ENCODE measurements at places on chromosomes 3 and 15.
A peak's percentile ranks its signal among the peaks of the same experiment; 100 is the strongest.

- DNase-seq = no peak
Observed at GRCh38 chr3:49607105-49607591, 52.9 kb downstream of the BSN start.

DNA sequence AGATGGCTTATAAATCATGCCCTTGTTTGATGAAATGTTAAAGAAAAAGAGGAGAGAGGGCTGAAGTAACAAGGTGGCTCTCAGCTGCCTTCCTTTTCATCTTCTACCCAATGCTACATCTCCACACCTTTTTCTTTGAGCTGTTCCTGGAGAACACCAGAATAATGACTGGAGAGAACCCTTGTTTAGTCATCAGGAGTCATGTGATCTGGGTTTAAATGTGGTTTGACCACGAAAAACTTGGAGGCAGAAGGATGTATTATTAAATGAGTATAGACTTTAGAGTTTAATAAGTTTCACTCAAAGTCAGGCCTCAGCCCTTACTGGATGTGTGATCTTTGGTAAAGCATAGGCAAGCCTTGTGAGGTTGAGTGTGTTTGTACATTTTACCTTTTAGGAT is 230.3 kb upstream of the TBL1XR1 start:
- DNase-seq = peak; percentile 57

DNA sequence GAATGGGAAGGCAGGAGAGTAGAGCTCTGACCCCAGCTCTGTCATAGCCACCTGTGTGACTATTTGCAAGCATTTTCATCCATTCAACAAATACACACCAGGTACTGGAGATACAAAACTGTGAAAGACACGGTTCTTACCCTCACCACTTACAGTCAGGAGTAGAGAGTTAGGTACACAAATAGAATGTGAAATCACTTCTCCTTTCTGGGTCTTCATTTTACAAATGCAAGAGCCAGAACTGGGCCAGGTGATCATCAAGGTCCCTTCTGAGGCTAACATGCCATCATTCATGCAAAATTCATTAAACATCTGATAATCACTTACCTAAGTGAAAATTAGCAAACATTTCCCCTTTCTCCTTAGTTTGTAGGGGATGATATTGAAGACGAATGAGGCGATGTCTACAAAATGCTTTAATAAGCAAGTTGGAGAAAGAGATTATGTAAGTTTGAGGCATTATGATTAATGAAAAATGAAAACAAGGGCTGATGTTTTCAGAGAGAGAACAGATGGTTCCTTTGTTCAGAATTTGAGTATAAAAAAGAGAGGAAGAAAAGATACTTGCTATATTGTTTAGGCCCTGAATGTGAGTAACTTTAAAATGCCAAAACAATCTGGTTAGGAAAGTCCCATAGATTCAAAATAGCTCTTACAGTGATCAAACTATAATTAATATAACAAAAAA is 88.6 kb downstream of the LPP start:
- DNase-seq = no peak

- peak; percentile 87 for DNase-seq
Observed at GRCh38 chr3:23991683-23992628, 46.9 kb downstream of the NR1D2 start.

GRCh38 chr15:27114473-27114872 is 143.5 kb downstream of the GABRG3 start:
- DNase-seq = no peak

DNA sequence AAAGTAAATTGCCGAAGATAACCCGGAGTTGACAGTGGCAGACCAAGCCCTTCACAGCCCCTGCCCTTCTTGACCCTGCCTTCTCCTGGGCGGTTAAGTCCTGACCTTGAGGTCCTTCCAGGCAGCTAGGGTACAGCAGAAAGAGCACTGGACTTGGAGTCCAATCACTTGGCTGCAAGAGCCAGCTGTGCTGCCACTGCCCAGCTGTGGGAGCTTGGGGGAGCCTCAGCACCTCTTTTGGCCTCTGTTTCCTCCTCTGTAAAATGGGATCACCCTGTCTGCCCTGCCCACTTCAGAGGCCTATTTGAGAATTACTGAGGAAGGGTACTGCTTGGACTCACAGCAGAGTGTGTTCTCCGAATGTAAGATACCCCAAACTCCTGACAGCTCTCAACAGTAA is 66.2 kb upstream of the SMAD6 start:
- no peak for DNase-seq

- DNase-seq = no peak
Observed at GRCh38 chr3:95265129-95265528, 1202.3 kb downstream of the NSUN3 start.

DNA sequence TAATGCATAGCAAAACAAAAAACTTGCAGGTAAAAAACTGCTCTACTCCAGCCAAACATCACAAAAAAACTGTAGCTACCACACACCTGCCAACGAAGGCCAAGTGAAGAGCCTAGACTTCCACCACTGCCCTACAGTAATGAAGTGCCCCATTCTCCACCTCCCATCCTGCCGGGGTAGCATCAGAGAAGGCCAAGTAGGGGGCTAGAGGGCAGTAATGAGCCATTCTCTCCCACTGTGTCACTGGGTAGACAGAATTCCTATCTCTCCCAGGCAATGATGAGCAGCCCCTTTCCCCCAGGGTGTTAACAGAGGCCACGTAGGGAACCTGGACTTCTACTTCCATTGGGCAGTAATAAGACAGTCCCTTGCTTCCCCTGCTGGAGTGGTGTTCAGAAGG is 9.5 kb downstream of the SEC22C start:
- DNase-seq = peak; percentile 54

DNA sequence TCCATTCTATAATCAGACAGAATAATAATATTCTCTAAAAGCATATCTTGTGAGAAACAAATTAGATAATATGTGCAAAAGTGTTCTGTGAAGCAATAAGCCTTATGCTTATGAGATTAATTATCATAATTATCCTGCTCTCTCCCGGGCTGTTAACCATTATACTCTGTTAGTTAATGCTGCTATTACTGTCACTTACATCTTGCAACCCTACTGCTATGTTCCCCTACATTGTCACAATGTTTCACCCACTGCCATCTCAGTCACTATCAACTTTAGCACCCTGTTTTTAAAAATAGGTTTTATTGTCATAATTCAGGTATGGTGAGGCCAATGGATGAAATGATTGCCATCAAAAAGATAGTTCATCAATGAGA is 15.2 kb upstream of the KLHL24 start:
- no peak for DNase-seq

- DNase-seq = no peak
Observed at GRCh38 chr15:25682340-25682739, 180.8 kb downstream of the ATP10A start.

- DNase-seq = peak; percentile 95
Observed at GRCh38 chr3:134327594-134327975, 46.7 kb downstream of the AMOTL2 start.

- DNase-seq = no peak
Observed at GRCh38 chr15:60652245-60652644, 173.3 kb upstream of the ICE2 start.

- no peak for DNase-seq
Observed at GRCh38 chr3:73148682-73149081, 87.2 kb downstream of the EBLN2 start.

DNA sequence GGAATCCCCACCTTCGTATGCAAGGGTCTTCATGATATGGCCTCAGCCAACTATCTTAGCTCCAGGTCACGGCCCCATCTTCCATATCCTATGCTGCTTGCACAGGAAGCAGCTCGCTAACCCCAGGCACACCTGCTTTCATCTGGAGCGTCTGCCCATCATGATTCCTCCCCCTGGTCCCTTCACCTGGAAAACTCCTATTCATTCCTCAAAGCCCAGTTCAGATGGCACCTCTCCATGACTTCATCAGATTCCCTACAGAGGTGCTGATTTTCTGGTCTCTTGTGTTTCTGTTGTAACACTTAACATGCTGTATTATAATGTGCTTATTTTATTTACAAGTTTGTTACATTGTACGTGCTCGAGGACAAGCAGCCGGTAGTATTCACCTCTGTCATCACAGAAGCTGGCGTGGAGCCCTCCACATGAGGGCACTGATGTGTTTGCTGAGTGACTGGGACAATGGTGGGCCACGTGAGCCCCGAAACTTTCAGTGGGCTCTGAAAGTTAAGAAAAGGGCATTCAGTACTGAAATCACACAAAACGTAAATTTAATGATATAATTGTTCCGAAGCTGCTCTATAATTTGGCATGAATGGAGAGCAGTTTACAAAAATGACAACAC is 16.2 kb downstream of the MUC20 start:
- no peak for DNase-seq

- no peak for DNase-seq
Observed at GRCh38 chr15:51585986-51586385, 36.6 kb downstream of the DMXL2 start.

DNA sequence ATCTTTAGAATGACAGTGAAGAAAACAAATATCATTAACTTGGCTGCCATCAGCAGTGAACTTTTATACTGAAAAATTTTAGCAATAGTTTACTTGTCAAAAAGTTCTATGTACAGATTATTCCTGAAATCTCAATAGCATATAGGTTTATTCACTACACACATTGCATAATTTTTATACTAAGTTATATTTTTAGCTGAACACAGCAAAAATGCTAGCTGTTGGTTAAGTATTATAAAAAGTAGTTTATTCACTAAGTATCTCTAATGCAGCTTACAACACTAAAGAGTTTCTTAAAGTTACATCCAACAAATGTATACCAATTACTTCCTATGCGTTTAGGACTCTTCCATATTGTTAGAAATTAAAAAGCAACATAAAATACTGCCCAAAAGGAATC is 131.9 kb downstream of the SCAPER start:
- DNase-seq = no peak

- no peak for DNase-seq
Observed at GRCh38 chr3:187966636-187967406, 187.1 kb upstream of the LPP start.
